ENCODE measurements at places on chromosomes 13 and 19.
A peak's percentile ranks its signal among the peaks of the same experiment; 100 is the strongest.

DNA sequence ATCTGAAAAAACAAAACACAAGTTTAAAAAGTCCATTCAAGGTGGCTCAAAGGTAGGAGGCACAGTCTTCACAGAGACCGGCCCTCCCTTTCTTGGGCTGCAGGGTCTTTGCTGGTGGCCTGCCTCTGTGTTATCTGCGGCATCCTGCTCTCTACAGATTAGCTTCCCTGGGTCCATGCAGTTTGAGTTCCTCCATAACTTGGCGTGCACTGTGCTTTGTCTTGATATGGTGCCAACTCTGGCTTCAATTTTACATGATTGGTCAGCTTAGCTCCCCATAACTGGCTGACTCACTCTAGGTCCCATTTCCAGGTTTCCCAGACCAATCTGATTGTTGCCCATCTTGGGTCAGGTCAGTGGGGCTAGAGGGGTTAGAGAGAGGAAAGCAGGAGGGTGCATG, 41.8 kb downstream of the TPT1 start:
- DNase-seq, result no peak

GRCh38 chr19:18292810-18293641, 11.6 kb upstream of the JUND start:
- peak; percentile 53 for DNase-seq

GRCh38 chr13:76646946-76647345, 239.3 kb downstream of the KCTD12 start:
- no peak for DNase-seq

DNA sequence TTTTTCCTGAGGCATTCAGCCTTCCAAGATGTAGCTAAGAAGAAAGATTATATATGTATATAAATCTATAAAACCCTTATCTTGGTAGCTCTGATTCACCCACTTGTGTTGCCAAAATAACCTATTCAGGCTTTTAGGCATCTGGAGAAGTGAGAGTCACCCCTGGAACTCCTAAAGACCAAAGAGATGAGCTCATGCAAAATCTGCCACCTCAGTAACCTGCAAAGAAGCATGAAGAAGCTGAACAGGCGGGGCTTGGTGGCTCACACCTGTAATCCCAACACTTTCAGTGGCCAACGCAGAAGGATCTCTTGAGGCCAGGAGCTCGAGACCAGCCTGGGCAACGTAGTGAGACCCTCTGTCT, 393.7 kb downstream of the FOXO1 start:
- no peak for DNase-seq

GRCh38 chr13:60372141-60372540, 24.9 kb upstream of the TDRD3 start:
- no peak for DNase-seq

DNA sequence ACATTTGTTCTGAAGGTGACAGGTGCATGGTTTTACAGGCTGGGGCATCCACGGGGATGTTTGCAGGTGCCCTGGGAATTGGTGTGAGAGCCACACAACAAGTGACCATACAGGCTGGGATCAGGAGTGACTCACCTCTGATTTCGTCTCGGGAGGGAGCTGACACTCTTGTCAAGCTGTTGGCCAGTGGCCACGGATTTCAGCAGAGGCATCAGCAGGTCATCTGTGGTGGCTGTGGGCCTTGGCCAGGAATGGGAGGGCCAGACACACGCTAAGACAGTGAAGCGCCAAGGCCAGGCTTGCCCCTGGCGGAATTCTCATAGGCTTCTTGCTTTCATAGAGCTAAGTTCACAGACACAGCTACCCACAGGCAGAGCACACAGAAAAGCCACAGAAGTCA, 108.6 kb downstream of the HSPH1 start:
- DNase-seq, result no peak

DNA sequence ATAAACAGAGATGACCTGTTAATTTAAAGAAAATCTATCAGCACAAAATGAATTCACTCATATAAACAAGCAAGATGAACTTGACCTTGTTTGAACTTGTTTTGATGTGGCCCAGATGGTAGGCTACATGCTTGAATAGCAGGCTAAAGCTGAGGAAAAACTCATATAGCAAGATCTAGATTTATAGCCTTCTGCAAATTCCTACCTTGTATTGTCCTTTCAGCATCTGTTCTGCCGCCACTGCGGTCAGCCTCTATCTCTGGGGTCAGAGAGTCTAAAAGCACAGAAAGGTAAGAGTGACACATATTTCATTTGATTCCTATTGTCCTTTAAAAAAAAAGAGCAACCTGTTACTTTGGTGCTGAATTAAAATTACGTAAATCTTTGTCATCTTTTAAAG, 392.1 kb downstream of the DACH1 start:
- no peak for DNase-seq

- DNase-seq, result no peak
These were observed 299.3 kb upstream of the ARGLU1 start for GRCh38 chr13:106867249-106867648.

DNA sequence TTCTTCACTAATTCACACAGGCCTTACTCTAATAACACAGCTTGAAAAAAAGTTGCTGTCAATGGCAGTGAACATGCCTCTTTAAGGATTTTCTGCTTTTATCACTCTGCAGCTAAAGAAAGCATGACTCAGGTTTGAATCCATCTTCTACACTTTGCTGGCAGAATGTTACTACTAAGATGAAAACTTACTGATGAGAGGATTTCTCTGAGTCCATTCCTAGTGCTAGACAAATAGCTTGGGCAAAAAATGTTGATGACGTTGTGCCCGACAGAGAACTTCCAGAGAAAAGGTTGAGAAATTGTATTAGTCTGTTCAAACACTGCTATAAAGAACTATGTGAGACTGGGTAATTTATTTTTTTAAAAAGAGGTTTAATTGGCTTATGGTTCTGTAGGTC, 572.0 kb downstream of the IRS2 start:
- no peak for DNase-seq

GRCh38 chr13:33328701-33329100, 43.1 kb upstream of the STARD13 start:
- DNase-seq, result peak; percentile 97

DNA sequence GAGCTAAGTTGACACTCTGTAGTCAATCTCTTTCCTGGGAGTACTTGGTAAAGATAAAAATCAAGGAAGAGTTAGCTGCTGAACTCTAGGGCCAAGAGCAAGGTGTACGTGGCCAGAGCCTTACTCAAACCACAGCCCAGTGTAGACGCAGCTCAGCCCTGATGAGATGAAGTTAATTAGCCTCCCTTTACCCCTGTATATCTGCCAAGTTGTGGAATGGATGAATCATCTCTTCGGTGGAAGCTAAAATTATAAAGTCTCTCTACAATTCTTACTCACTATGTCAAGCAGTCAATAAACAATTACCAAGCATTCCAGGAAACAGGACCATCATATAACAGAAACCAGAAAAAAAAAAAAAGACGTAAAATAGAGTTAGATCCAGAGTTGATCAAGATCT, 146.9 kb upstream of the UFM1 start:
- DNase-seq, result no peak

- no peak for DNase-seq
These were observed 4.3 kb upstream of the SLC39A3 start for GRCh38 chr19:2744113-2744512.

- peak; percentile 16 for DNase-seq
These were observed 23.4 kb downstream of the IPO5 start for GRCh38 chr13:97976610-97977521.

DNA sequence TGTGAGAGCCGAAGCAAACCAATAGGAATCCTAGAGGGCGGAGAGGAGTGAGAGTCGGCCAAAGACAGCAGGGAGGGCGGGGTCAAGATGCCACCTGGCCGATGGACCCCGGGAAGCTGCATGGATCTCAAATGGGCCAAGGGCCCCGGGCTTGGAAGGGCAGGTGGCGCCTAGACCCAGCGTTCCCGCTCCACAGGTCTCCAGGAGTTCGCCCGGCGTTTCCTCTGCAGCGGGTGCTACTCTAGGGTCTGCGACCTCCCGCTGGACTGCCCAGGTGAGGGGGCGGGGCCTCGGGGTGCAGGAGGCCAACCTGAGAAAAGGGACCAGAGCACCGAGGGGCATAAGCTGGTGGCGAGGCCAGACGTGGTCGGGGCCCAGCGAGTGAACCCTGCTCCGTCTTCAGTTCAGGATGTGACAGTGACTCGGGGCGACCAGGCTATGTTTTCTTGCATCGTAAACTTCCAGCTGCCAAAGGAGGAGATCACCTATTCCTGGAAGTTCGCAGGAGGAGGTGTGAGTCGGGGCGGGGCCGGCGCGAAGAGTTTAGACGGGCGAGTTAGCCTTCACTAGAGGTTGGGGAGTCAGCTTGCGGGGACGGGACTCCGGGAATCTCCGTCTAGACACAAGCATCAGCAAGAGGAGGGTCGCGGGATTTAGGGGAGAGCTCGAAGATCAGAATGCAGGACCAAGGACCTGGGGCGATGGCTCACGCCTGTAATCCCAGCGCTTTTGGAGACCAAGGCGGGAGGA, 9.9 kb downstream of the SPACA6 start:
- no peak for DNase-seq

DNA sequence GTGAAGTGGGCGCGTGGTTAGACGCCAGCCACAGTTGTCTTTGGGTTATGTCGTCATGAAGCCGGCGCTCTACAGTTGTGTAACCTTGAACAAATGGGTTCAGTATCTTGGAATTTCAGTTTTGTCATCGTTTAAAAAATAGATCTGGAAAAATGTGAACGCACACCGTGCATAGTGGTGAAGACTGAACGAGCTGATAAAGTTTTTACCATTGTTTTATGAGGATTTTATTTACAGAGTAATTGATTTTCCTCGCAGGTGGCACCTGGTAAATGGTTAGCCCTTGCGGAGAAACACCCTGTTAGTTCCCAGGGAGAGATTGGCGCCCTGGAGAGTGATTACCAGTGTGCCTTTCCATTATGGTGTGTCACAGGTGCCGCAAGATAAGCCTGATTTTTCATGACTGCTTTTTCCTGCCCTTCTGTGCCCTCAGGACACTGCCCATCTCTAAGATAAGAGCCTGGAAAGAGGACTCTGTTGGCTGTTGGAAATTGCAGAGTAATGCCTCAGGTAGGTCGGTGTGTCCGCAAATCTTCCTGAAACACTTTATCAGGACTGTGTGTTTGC, 577 bp downstream of the ZNF181 start:
- DNase-seq, result peak; percentile 87

- DNase-seq, result no peak
These were observed 83.6 kb upstream of the ARHGEF7 start for GRCh38 chr13:111031531-111031961.

DNA sequence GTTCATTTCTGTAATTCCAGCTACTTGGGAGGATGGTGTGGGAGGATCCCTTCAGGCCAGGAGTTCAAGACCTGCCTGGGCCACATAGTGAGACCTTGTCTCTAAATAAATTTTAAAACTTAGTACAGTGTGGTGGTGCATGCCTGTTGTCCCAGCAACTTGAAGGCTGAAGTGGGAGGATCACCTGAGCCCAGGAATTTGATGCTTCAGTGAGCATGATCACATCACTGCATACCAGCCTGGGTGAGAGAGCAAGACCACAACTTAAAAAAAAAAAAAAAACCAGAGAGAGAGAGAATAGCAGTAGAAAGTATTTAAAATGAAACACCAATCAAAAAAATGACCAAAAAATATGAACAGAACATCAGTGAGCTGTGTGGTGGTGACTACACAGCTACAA, 7.1 kb upstream of the ZNF823 start:
- DNase-seq, result no peak

DNA sequence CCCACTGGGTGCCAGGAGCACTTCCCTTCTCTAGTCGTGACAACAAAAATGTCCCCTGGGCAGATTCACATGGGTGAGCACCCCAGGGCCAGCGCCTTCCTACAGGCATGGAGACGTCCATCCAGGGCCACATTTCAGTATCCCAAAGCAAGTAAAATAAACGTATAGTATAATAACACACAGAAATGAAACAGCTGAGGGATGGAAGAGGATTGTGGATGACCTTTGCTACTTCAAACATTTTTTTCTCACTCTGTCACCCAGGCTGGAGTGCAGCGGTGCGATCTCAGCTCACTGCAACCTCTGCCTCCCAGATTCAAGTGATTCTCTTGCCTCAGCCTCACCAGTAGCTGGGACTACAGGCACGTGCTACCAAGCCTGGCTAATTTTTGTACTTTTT, 28.2 kb downstream of the CILP2 start:
- no peak for DNase-seq

GRCh38 chr13:61286148-61286745, 129.4 kb downstream of the PCDH20 start:
- DNase-seq, result peak; percentile 76

DNA sequence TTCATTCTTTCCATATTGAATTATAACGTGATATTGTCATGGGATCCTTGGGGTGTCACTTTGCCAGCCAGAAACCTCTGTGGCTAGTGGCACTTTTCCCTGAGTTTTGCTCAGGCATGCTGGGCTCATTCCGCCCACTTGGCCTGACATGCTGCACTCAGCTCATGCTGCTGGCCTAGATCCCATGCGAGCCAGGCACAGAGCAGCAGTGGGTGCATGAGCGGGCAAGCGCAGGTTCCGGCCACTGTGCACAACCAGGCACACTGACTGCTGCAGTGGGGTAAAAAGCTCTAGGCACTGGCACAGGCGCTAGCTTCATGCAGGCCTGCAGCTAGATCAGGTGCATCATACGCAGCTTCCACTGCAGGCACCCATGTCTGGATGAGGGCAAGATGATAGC, 221.2 kb downstream of the MAB21L1 start:
- DNase-seq, result no peak

GRCh38 chr13:33717775-33718174, 100.2 kb upstream of the RFC3 start:
- no peak for DNase-seq

GRCh38 chr13:34752283-34752960, 189.6 kb upstream of the NBEA start:
- DNase-seq, result no peak

DNA sequence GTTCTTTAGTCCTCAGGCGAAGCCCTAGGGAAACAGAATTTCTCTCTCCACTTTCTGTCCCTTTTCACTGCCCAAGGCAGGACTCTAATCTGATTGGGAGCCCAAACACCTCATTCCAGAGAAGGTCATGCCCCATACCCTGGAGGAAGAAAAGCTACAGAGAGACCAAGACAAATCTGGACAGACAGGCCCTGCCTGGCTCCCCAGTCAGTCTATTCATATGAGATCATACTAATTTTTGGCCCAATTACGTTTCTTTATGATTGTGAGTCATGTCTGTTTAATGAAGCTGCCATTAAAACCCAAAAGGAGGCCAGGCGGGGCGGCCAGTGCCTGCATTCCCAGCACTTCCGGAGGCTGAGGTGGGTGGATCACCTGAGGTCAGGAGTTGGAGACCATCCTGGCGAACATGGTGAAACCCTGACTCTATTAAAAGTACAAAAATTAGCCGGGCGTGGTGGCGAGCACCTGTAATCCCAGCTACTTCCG, 3.3 kb upstream of the AP3D1 start:
- no peak for DNase-seq

DNA sequence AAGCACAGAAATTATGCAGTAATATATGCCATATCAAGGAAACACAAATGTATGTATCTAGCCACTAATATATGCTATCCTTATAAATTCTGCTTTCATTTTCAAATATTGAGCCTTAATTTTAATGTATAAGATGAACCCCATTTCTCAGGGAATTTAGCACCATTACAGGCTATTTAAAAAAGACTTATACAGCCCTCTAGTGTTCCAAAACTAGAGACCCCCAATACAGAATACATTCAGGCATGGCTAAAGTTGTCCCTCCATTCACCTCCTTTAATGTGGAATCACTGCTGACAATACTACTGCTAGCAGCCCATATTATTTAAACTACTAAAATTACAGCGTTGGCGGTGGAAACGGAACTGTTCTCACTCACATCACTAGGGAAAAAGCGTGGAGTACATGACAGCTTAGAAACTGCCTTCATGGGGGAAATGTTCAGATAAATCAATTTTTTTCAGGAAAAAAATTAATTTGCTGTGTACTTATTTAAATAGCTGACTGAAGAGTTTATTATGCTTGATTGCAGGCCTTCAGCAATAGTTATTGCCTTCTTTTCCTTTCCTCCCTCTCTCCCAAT, 541.0 kb downstream of the PCDH9 start:
- peak; percentile 41 for DNase-seq

- no peak for DNase-seq
These were observed 224.9 kb downstream of the FGF9 start for GRCh38 chr13:21895779-21896178.

All from SK-MEL-5 (cell line).